HEK293T (cell line): ENCODE measurements at places on chromosomes 7 and 10.
A peak's percentile ranks its signal among the peaks of the same experiment; 100 is the strongest.

DNA sequence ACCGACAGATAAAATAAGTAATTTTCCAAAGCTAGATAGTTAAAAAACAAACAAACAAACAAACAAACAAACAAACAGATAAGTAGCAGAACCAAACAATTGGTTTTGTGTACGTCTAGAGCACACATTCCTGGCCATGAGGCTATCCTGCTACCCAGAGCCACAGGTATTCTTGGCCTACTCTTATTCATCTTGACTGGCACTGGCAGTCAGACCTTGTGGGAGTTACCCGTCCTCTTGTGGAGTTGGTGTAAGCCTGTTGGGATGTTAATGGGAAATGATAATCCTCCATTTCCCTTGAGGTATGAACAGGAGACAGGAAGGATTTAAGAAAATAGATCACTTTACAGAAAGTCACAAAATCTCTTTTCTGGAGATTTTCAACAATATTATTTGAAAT is 142.4 kb upstream of the MEOX2 start:
- DNase-seq = no peak

GRCh38 chr10:13047529-13048206 is 46.2 kb upstream of the CCDC3 start:
- no peak for DNase-seq

DNA sequence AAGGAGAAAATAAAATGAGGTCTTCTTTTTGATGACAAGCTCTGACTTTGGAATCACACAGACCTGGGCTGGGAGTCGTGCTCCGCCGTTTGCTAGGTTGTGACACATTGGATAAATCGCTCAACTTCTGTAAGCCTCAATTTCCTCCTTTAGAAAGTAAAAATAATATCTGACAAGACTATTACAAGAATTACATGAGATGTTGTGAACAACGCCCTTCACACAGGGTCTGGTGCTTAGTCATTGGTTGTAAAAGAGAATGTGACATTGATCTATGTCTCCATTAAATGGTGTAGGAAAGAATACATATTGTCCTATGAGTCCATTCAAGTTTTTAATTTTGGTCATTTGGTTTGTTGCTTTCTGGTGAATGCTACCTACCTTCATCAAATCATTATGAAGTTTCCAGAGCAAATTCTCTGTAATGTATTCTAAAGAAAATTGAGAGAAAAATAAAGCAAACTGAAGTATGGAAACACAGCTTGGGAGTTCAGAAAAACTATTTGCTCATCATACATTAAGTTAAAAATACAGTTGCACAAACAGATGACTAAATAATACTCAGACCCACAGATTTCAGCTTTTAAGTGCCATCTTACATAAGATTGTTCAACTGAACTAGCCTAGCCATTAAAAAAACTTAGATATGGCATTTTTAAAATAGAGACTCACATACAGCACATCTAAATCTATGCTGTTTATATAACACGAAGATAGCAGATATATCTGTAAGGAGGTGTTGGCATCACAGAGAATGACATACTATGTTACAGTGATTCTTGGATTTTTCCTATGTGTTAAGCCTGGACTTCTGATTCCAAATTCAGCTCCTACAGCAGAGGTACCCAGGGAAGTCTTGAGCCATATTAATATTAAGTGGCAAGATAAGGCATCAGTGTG is 12.3 kb upstream of the ADRB1 start:
- no peak for DNase-seq

DNA sequence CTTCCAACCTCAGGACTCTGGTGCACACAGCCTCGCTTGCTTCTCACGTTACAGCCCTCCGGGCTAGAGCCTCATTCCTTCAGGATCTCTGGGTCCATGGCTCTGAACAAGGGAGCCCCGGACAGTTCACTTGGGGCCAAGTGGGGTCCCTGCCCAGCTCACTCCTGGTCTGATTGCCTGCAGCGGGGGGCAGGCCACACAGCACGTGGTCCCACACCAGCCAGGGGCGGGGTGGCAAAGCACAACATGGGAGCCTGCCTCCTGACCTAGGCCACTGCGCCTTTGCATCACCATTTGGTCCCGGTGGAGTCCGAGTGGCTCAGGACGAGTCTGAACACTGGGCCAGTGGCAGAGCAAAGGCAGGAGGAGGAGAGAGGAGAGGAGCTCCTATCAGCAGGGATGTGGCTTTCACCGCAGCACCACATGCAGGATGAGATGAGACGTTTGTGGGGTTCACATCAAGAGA is 13.4 kb upstream of the CRYGN start:
- DNase-seq = no peak

GRCh38 chr7:13017333-13017857 is 330.0 kb downstream of the ARL4A start:
- DNase-seq = no peak

- no peak for DNase-seq
Observed at GRCh38 chr10:73973427-73973826, 24.5 kb upstream of the VCL start.

- DNase-seq = no peak
Observed at GRCh38 chr10:22365644-22366434, 20.5 kb downstream of the SPAG6 start.

DNA sequence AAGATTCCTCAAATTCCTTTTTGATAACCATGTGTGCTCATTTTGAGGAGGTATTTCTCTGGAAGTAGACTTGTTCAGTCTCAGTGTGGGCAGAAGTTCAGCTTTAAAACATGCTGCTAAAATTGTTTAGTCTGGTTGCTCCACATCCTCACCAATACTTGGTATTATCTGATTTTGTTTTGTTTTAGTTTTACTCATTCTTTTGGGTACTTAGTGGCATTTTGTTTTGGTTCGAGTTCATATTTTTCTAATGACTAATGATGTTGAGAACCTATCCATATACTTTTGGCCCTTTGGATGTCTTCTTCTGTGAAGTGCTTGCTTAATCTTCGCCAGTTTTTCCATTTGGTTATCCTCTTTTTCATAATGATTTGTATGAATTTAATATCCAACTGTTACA is 694.2 kb upstream of the FZD8 start:
- no peak for DNase-seq

GRCh38 chr10:3700531-3701076 is 84.4 kb downstream of the KLF6 start:
- no peak for DNase-seq

- DNase-seq = no peak
Observed at GRCh38 chr10:90313576-90314325, 544.1 kb downstream of the HTR7 start.

- DNase-seq = peak; percentile 26
Observed at GRCh38 chr7:55028011-55028410, 9.2 kb downstream of the EGFR start.

- DNase-seq = peak; percentile 28
Observed at GRCh38 chr7:149791-150636, 42.4 kb upstream of the FAM20C start.

DNA sequence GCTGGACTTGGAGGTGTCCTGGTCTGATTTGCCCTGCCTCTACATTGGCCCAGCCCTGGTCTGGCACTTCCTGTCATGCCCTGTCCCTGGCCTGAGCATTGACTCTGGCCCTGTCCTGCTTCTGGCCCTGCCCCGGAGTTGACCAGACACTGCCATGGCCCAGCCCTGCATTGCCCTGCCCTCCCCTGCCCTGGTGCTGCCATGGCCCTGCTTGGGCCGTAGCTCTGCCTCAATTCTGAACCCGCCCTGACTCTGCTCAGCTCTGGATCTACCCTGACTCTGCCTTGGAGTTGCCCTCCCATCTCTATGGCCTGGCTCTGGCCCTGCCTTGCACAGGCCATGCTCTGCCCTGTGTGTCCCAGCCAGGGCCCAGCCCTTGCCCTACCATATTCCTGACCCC is 647.1 kb downstream of the ZNF37A start:
- no peak for DNase-seq

GRCh38 chr7:27241189-27242056 is 1.2 kb upstream of the EVX1 start:
- no peak for DNase-seq

DNA sequence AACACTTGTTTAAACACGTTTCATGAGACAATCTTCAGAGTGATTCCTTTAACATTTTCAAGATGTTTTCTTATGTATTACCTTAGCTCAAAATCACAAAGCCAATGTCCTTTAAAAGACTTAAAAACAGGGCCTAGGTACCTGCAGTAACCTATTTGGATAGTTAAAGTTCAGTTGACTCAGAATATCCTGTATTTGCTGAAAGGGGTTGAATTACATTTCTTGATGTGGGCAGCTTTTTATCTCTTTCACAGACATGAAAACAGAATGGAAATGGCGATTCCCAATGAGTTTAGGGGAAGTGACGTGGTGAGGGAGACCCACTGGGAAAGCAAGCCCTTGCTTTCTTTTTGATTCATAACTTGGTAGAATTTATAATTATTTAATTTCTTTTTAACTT is 324.4 kb upstream of the AOAH start:
- DNase-seq = no peak

GRCh38 chr10:101771380-101771779 is 4.5 kb downstream of the FGF8 start:
- no peak for DNase-seq

DNA sequence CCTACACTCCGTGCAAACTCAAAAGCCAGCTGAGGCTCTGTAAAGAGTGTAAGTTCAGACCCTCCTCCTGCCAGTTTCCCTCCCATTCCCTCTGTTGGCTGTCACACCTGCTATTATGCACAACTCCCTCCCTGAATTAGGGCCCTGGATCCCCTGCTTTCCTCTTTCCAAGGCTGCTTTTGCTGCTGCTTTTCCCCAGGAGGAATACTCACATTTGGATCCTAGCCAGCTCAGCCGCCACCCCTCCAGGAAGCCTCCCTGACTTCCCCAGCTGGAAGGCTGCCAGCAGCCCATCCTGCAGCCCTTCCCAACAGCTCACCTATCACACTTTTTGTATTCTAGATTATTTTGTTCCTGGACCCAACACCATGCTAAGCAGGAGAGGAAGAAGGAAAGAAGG is 40.9 kb upstream of the WDR11 start:
- no peak for DNase-seq

GRCh38 chr10:5981529-5981928 is 4.2 kb upstream of the IL15RA start:
- no peak for DNase-seq

DNA sequence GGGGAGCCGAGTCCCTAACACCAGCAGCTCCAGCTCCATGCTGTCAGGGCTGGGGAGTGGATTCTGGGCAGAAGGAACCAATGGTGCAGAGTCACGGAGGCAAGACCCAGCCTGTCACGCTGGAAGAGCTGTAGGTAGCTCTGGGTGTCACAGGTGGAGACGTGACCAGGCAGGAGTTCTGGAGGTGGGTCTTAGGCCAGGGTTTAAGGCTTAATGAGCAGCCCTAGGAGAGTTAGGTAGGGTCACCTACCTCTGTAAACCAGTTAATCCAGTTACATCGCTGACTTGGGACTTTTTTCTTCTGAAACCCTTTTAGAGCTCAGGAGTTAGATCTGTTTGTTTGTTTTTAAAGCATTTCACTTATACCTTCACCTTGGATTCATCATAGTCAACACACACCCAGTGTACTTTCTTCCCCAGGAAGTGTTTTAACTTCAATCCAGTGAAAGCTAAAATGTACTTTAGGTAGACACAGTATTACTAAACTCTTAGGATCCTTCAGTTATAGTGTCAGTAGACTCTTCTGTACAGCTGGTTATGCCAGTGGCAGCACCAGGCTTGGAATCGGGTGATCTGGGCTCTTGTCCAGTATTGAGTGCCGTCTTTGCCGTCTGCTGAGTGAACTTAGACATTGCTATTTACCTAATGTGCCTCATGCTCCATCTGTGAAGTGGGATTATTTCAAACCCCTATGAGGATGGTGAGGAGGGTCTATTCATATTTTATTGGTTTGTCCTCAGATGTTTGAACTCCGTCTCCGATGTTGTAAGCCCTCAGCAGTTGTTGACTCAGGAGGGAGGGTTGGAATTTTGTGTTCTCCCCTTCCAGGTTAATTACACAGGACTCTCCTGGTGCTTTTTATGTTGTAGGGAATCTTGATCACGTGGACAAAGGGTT is 31.0 kb downstream of the TACR2 start:
- DNase-seq = no peak

- no peak for DNase-seq
Observed at GRCh38 chr10:46305079-46305818, 18.5 kb downstream of the ANTXRL start.

DNA sequence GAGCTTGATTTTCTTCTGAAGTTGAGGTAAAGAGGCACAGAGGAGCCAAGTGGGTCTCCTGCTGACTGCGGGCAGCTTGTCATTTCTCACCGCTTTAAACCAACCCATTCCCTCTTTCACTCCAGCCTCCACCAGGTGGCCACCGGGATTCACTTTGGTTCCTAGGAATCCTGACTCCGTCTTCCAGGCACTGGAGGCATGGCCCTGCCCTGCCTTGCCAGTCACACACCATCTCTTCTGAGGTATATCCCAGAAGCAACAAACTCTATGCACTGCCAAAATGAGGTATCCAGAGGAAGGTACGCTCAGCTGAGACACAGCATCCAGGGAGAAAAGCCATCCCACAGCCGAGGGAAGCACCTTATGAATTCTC is 280.8 kb downstream of the TNS3 start:
- DNase-seq = no peak

- DNase-seq = peak; percentile 36
Observed at GRCh38 chr10:75651417-75651816, 220.0 kb downstream of the LRMDA start.

- no peak for DNase-seq
Observed at GRCh38 chr10:128468462-128468861, 342.2 kb upstream of the MKI67 start.

DNA sequence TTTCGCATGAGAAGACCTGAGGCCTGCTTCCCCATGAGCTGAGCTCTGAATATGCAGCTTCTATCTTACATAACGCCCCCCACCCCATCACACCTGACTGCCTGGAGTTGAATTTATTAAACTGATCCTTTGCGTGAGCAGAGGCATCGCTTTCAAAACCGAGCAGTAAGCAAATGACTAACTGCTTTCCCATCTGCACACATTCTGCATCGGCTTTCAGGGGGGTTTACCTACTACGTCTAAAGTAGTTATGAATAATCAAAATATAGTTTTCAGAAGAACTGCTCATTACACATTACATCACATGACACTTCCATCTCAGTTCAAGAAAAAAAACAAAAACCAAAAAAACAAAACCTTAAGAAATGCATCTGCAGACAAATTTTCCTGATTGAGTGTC is 54.7 kb upstream of the EGR2 start:
- no peak for DNase-seq

GRCh38 chr7:157032128-157032527 is 21.7 kb upstream of the MNX1 start:
- no peak for DNase-seq

DNA sequence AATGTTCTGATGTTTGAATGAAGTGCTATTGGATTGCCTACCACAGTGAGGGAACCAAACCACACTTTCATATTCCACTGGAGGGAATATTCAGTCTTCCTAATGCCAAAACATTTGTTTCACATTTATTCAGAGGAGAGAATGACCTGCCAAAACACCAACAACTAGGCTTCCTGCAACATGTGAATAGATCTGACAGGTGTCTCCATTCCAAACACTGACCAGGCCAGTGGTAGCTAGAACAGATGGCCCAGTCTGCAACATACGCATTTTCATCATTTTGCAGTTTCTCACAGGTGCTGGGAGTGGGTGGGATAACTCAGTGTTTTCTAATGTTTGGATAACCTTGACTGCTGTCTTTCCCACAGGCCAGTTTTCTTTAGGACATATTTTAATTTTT is 110.0 kb downstream of the RELN start:
- DNase-seq = no peak
